Osteocyte (in vitro differentiated cells): ENCODE measurements at places on chromosomes 4 and X. TPM values are rescaled to one million over a fixed set of nuclear protein-coding genes. Genes with fewer than 3 reads are reported as not detected.

DNA sequence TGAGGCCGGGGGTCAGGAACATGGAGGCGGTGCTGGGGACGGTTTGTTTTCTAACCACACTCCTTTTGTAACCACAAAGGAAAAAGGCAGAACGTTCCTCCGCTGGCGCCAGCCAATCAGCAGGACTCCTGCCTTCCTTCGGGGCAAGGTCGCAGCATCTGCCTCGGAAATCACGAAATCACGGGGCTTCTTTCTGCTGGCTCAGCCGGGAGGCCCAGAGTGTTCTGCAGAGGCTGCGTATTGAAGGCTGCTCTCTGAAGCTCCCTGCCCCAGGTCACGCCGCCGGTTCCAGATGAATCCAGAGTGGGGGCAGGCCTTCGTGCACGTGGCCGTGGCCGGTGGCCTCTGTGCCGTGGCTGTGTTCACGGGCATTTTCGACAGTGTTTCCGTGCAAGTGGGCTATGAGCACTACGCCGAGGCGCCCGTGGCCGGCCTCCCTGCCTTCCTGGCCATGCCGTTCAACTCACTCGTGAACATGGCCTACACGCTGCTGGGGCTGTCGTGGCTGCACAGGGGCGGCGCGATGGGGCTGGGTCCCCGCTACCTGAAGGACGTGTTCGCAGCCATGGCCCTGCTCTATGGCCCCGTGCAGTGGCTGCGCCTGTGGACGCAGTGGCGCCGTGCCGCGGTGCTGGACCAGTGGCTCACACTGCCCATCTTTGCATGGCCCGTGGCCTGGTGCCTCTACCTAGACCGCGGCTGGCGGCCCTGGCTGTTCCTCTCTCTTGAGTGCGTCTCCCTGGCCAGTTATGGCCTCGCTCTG is 9.4 kb downstream of the TMEM187 start:
- DNase-seq, result no peak

DNA sequence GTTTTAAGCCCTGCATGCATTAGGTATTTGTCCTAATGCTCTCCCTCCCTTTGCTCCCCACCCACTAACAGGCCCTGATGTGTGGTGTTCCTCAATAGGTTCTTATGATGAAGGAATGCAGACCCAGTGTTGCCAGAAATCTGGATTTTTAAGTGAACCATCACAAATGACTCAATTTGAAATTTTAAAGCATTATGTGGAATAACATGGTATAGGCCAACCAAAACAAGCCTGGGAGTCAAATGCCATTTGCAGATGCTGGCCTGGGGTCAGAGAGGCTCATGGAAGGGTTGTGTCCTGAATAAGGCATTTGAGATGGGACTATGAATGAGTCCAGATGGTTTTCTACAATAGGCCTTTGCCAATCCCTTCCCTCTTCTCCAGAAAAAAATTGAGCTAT is 179.6 kb downstream of the SHROOM3 start:
- DNase-seq, result no peak

DNA sequence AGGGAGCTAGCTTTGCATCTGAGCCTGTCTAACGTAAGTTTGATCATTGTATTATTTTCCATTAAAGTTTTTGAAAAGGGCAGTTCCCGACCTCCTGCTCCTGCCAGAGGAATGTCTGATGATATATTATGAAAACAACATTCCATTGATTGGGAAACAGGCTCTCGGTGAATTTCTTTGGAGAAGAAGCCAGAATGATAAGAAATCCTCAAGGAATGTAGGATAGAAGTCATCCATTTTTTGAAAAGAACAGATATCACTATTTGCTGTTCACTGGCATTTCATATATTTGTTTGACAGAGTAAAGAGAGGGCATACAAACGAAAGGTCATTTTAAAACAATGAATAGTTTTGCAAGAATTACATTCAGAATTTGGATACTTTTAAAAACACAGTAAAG is 781.0 kb upstream of the HTR2C start:
- no peak for DNase-seq

DNA sequence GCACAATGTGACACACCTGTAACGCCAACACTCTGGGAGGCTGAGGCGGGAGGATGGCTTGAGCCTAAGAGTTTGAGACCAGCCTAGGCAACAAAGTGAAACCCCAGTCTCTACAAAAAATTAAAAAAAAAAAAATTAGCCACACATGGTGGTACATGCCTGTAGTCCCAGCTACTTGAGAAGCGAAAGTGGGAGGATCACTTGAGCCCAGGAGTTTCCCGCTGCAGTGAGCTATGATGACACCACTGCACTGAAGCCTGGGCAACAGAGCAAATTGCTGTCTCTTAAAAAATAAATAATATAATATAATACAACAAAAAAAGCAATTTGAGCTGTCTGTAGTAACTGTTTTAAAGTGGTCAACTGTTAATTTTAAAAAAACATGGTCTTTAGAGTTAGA is 13.2 kb downstream of the SPOCK3 start:
- no peak for DNase-seq

DNA sequence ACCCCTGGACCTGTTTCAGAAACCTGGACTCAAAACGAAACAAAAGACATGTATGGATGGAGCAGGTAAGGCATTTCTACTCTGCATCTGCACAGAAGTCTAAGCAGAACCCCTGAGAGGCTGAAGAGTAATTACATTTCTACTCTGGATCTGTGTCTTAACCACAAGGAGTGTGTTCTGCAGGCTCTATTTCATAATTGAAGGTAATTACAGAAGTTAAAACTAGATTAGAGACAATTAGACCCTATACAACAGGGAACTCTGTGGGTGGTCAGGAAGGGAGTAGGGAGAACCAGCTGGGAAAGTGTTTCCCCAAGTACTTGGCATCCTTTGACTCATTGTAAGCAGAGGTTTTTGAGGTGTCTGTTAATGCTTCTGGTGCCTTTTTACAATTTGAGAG is 69.8 kb downstream of the IGSF1 start:
- DNase-seq, result no peak

GRCh38 chr4:5206016-5206790 is 154.9 kb downstream of the STK32B start:
- DNase-seq, result no peak

DNA sequence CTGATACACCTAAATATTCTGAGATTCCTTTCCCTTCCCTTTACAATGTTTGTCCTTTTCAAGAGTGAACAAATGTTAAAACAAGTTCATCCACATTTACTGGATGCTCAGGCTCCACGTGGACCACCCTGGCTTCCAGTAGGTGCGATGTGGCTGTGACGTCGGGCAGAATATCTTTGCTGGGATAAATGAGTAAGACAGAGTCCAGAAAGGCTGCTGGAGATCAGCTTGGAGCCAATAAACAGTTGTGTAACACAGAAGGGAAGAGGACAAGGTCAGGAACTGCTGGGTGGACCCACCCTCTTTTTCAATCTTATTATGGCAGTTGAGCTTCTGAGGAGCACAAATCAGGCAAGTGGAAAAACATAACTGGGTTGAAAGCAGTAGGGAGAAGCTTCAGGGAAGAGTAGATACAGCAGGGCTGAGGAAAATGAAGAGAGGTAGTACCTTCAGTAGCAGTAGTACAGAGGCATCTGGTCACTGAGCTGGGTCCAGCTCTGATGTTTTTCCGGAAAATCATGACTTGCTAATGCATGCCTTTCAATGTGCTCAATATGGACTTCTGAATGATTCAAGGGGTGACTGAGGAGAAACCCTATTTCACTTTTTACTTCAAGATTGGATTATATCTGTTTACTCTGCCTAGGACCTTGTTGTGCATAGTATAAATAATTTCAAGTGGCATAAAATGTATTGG is 171.8 kb upstream of the MAD2L1 start:
- no peak for DNase-seq

- no peak for DNase-seq
Measured at GRCh38 chr4:58649226-58649625, 1539.0 kb upstream of the IGFBP7 start.

GRCh38 chrX:120739300-120739699 is 109.4 kb upstream of the C1GALT1C1 start:
- no peak for DNase-seq

GRCh38 chr4:825063-825970 is 612 bp downstream of the CPLX1 start:
- DNase-seq, result peak; percentile 84

DNA sequence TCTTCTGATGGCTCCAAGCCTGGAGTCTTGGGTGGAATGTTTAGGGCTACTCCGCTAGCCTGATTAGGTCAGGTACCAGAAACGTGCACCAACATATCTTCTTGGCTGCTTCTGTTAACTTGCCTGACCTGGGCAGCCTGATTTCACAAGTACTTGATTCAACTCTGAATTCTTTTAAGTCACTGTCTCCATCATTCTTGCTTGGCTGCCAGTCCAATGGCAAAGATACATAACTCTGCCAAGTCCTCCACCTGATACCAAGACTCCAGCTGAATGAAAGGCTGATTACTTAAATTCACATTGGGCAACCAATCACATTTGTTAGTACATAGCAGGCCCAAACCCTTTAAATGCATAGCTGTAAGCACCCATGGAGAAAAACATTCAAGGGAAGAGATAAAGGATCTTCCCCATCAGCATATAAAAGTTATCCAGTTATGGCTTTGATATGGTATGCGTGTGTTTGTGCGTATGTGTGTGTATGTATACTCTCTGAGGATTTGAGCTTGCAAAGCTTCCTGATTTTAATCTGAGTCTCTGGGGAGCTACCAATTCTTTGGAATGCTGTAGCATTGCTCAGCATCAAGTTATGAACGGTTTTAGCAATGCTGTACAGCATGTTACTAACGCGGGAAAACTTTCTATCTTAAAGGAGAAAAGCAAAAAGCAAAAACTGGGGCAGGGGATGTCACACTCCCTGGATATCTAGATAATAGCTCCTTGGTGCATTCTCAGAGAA is 917.2 kb downstream of the DMD start:
- DNase-seq, result no peak

- DNase-seq, result no peak
Measured at GRCh38 chr4:26344901-26345564, 24.2 kb downstream of the RBPJ start.

Gene ATP2B3
- total RNA-seq, result 0.21 and 0.39 TPM in 2 replicates

Gene DCLK2
- 12.6 and 14.1 TPM in 2 replicates for total RNA-seq
